ENCODE measurements at places on chromosomes 3 and 15. TPM values are rescaled to one million over a fixed set of nuclear protein-coding genes. Genes with fewer than 3 reads are reported as not detected.

The SLC12A1 gene
- not detected for total RNA-seq

The TXNRD3 gene
- 3.7 TPM for total RNA-seq

The ALCAM gene
- 18.5 TPM for total RNA-seq

The CILP gene
- 0.23 TPM for total RNA-seq

The TNNC1 gene
- 1.6 TPM for total RNA-seq

The RFTN1 gene
- 106 TPM for total RNA-seq

The CAMK2N2 gene
- not detected for total RNA-seq

DNA sequence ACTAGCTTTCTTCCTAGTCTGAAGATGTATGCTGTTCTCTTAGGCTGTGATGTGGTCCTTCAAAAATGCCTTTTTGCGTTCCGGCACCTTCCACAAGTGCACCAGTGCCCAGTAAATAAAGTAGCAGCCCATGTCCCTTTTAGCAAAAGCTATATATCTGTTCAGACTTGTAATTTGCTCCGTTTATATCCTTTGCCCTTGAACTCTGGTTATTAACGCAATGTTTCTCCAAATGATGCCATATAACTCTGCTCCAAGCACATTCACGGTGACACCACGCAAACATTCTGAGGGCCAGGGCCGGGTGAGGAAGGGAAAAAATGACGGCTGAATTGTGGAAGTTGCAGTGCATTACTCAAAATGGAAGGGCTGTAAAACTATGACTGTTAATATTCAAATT, 1001.1 kb upstream of the NR2F2 start:
- peaks cover 25% of the 10 kb centered on the region for H3K4me1 ChIP-seq
- no peak for DNase-seq
- H3K27me3 ChIP-seq: no peaks in the 10 kb centered on the region
- H3K4me3 ChIP-seq: peak overlapping the region; percentile 68
- no peaks in the 10 kb centered on the region for H3K36me3 ChIP-seq

GRCh38 chr15:92290359-92290992, 103.2 kb upstream of the ST8SIA2 start:
- H3K27me3 ChIP-seq: peaks cover 10% of the 10 kb centered on the region
- H3K36me3 ChIP-seq: no peaks in the 10 kb centered on the region
- no peak for DNase-seq
- no peaks in the 10 kb centered on the region for H3K4me1 ChIP-seq

GRCh38 chr15:39922462-39923092, 2.5 kb upstream of the GPR176 start:
- no peaks in the 10 kb centered on the region for H3K27me3 ChIP-seq
- H3K4me3 ChIP-seq: no peak overlapping the region
- no peak for DNase-seq
- H3K27ac ChIP-seq: no peak overlapping the region

DNA sequence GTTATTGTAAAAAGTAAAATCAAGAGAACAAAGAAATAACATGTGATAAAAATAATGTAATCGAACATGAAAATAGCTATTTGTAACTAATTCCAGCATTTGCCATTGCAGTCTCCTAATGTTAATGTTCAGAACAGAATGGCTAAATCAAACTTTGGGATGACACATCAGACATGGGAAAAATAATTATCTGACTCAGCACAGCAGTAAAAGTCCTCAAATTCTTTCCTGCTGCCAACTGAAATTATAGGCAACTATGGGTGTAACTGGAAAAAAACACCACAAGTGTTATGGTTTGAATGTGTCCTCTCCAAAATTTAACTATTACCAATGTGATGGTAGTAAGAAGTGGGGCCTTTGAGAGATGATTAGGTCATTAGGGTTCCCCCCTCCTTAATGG, 446.7 kb downstream of the C3orf38 start:
- DNase-seq: no peak
- no peaks in the 10 kb centered on the region for H3K36me3 ChIP-seq
- no peaks in the 10 kb centered on the region for H3K27me3 ChIP-seq
- no peak overlapping the region for H3K4me3 ChIP-seq
- H3K27ac ChIP-seq: no peak overlapping the region

GRCh38 chr3:106013971-106014370, 145.2 kb upstream of the CBLB start:
- H3K4me1 ChIP-seq: no peaks in the 10 kb centered on the region
- H3K27ac ChIP-seq: no peak overlapping the region
- no peak overlapping the region for H3K4me3 ChIP-seq
- no peaks in the 10 kb centered on the region for H3K27me3 ChIP-seq
- DNase-seq: no peak
- H3K36me3 ChIP-seq: no peaks in the 10 kb centered on the region

GRCh38 chr15:55872471-55872870, 120.9 kb downstream of the NEDD4 start:
- no peaks in the 10 kb centered on the region for H3K27me3 ChIP-seq
- no peak for DNase-seq
- no peak overlapping the region for H3K27ac ChIP-seq
- H3K36me3 ChIP-seq: no peaks in the 10 kb centered on the region
- no peaks in the 10 kb centered on the region for H3K4me1 ChIP-seq

DNA sequence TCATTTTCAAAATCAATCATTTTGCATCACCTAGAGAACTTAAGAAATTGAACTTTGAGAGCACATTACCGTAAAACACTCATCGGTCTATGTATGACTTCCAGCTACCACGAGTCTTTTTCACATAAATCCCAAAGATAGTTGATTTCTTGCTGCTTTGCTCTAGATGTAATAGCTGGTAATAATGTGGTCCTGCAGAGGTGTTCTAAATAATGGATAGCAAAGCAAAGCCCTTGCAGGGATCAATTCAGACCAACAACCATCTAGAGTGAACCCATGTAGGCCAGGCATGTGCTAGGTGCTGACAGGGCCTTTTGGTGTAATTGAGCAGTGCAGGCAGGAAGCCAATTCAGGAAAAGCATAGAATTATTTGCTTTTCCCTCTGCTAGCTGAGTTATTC, 26.1 kb upstream of the C3orf80 start:
- H3K27ac ChIP-seq: no peak overlapping the region
- DNase-seq: no peak
- no peaks in the 10 kb centered on the region for H3K36me3 ChIP-seq
- H3K4me1 ChIP-seq: no peaks in the 10 kb centered on the region
- no peak overlapping the region for H3K4me3 ChIP-seq

DNA sequence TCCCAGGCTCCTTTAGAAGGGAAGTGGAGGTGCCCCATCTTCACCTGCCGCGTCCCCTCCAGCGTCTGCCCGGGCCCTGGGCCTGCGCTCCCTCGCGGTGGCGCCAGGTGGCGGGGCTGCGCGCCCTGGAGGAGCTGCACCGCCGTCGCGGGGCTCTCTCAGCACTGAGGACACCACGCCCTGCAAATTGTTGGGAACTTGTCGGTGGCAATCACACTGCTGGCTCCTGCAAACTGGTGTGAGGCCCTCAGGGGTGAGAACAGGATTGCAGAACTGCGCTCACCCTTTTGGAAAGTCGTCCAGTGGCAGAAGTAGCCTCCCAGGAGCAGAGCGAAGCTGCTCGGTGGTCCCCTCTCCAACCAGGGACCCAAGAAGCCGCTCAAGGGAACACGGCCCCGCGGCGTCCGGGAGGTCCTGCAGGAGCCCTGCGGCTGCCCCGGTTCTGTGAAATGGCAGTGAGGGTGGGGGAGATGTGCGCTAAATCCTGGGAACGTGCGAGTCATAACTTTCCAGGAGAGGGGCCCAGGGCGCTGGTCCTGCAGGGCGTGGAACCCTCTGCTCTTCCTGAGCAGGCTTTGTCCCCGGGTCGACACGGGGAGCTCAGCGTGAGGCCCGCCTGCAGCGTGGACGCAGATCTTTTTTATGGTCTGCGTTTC, 995 bp upstream of the LRRK1 start:
- no peaks in the 10 kb centered on the region for H3K27me3 ChIP-seq
- peak; percentile 97 for DNase-seq
- H3K36me3 ChIP-seq: no peaks in the 10 kb centered on the region
- peak overlapping the region; percentile 86 for H3K27ac ChIP-seq
- peak overlapping the region; percentile 72 for H3K4me3 ChIP-seq

DNA sequence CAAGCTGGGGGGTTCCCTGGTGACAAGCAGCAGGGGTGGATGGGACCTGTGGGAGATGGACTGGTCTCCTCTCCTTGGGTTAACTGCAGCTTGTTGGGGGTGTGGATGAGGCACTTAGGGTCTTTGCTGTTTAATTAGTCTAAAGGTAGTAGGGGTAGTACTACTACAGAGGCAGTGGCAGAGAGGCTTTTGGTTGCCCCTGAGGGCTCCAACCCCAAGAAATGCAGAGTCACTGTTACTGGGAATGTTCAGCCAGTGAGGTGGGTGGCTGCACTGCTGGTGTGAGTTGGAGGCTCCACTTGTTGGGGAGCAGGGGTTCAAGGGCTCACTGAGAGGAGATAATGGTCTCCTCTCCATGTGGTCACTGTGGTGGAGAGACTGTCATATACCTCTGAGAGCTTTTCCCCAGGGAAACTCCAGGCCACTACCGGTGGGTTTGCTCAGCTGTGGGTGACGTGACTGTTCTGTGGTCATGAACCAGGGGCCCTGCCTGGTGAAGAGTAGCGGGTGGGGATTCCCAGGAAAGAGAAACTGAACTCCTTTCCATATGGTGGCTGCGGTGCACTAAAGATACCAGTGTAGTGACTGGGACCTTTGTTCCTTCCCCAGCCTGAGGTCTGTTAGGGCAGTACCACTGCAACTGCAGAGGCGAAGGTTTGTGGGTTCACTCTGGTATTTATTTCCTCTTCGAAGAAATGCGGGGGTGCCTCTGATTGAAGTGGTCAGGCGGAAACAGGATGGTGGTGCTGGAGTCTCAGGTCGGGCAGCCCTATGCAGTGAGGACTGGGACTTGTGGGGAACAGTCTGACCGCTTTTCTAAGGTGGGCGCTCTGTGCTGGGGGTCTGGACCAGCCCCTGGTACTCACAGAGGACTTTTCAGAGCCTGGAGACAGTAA, 68.9 kb upstream of the TNFSF10 start:
- H3K36me3 ChIP-seq: no peaks in the 10 kb centered on the region
- H3K4me1 ChIP-seq: peaks cover 47% of the 10 kb centered on the region
- no peaks in the 10 kb centered on the region for H3K27me3 ChIP-seq
- no peak overlapping the region for H3K4me3 ChIP-seq
- no peak for DNase-seq
- peak overlapping the region; percentile 85 for H3K27ac ChIP-seq

GRCh38 chr3:126464997-126465396, 10.7 kb downstream of the ZXDC start:
- H3K4me1 ChIP-seq: peaks cover 15% of the 10 kb centered on the region
- peaks cover 8% of the 10 kb centered on the region for H3K36me3 ChIP-seq
- H3K4me3 ChIP-seq: no peak overlapping the region
- H3K27ac ChIP-seq: peak overlapping the region; percentile 58
- DNase-seq: peak; percentile 64

DNA sequence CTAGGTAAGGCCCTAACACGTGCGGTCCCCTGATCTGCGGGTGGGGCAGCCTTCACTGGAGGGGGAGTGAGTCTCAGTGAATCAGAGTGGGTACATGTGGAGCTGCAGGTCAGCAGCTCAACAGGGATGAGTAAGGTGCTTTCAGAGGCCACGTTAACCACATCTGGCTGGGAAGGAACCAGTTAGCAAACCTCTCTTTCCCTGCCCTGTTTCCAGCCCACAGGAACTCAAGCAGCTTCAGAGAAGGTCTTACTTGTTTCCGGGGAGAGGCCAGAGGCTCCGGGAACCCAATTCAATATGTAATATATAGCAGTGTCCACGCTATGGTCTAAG, 175.3 kb downstream of the XXYLT1 start:
- H3K4me3 ChIP-seq: no peak overlapping the region
- H3K4me1 ChIP-seq: peaks cover 38% of the 10 kb centered on the region
- peak overlapping the region; percentile 81 for H3K27ac ChIP-seq
- H3K27me3 ChIP-seq: no peaks in the 10 kb centered on the region
- DNase-seq: peak; percentile 73

- H3K27ac ChIP-seq: peak overlapping the region; percentile 8
- peaks cover 25% of the 10 kb centered on the region for H3K27me3 ChIP-seq
- H3K4me3 ChIP-seq: peak overlapping the region; percentile 13
- no peaks in the 10 kb centered on the region for H3K36me3 ChIP-seq
- DNase-seq: no peak
These were observed 32.5 kb downstream of the NR2F2 start for GRCh38 chr15:96362755-96363651.

- H3K27me3 ChIP-seq: no peaks in the 10 kb centered on the region
- DNase-seq: no peak
- H3K36me3 ChIP-seq: no peaks in the 10 kb centered on the region
- no peaks in the 10 kb centered on the region for H3K4me1 ChIP-seq
- no peak overlapping the region for H3K27ac ChIP-seq
These were observed 28.8 kb upstream of the RFX7 start for GRCh38 chr15:56272454-56272853.

DNA sequence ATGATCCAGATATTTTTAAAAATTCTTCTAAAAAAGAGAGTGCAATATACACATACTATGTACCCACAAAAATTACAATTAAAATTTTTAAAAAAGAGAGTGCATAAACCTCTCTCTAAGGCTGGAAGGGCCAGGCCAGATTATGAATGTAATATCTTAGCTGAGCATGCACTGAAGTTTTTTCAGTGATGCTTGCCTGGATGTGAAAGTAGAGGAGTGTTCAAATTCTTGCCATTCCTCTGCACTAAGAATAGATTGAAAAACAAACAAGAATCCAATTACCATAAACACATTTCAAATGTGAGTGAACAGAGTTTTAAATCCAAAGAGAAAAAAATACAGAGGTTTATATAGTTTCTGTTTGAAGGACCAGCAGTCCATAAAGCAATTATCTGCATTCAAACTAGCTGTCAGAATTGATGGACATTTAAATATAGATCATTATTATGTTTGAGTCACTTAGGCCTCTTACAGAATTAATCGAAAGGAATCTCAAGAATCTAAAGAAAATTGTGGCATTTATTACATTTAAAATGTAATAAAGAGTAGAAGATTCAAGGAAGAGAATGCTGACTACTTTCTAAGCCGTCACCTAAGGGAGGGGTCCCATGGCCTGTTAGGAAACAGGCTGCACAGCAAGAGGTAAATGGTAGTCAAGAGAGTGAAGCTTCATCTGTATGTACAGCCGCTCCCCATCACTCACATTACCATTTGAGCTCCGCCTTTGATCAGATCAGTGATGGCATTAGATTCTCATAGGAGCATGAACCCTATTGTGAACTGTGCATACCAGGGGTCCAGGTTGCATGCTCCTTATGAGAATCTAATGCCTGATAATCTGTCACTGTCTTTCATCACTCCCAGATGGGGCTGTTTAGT, 159.3 kb upstream of the MDFIC2 start:
- no peak overlapping the region for H3K4me3 ChIP-seq
- H3K36me3 ChIP-seq: no peaks in the 10 kb centered on the region
- no peak for DNase-seq
- no peaks in the 10 kb centered on the region for H3K4me1 ChIP-seq
- no peak overlapping the region for H3K27ac ChIP-seq

DNA sequence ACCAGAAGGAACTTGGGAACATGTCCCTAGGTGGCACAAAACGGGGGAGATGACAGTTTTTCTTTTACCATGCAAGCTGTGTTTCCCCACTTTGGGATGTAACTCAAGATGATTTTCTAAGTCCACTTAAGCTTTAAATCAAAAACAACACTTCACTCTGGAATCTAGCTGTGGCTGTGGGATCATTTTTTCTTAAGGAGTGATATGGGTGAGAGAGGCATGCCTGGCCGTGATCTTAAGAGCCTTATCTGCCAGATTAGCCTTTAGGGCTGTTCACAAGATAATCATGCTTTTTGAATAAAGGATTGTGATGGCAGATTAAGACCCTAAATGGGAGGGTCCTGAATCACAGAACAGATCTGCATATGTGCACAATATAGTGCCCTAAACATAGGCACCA, 384.8 kb upstream of the SEMA6D start:
- H3K4me3 ChIP-seq: no peak overlapping the region
- H3K27me3 ChIP-seq: no peaks in the 10 kb centered on the region
- H3K27ac ChIP-seq: no peak overlapping the region
- H3K36me3 ChIP-seq: no peaks in the 10 kb centered on the region
- no peak for DNase-seq

Data from spleen (tissue), 13 donors.